Hippocampal formation (tissue), 2 donors: ENCODE measurements at places on chromosomes 7 and 10.

DNA sequence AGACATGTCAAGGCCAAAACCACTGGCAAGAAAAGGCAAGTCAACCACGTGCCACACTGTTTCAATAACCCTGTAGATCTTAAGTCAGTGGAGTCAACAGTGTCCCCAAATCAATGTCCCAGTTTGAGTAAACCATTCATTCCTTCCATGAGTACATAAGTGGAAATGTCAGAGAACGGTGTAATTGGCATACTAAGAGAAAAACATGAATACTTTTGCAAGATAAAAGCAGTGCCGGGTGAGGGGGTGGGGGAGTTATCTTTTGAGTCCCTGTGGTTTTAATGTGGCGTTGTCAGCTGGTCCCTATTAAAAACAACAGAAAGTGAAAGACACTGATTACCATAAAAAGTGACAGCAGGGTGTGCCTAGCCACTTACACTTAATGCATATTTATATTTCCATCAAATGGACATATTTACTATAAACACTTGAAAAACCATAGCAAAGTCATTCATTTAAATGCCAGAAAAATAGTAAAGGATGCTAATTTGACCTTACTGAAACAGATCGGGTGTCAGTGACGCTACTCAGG, 37.8 kb downstream of the RSU1 start:
- no peak for DNase-seq

DNA sequence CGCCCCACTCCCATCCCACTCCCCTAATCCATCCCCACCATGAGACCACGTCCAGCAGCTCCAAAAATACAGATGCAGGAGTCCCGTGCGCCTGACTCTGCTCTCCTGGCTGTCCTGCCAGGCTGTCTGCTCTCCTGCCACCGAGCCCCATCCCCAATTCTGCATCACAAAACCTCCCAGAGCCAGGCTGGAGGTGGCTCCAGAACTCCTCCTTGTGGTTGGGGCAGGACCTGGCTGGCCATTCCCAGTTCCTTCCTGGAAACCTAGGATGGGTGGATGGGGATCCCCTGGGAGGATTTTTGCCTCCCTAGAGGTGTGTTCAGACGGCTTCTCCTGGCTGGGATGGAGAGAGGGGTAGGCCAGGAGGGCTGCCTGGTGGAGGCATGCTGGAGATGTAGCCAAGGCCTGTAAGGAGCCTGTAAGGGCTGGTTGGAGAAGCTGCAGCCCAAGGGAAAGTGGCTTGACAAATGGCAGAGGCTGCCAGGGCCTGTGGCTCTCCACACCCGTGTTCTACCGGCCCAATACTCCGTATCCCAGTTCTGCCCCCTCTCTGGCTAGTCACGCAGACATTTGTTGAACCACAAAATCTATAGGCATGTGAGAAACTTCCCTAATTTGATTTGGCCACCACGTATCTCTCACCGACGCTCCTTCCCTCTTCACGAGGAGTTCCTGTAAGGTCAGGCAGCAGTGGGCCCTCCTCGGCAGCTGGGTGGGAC, 99.3 kb downstream of the ARHGAP22 start:
- no peak for DNase-seq

GRCh38 chr10:19958787-19959186, 142.6 kb downstream of the PLXDC2 start:
- no peak for DNase-seq

DNA sequence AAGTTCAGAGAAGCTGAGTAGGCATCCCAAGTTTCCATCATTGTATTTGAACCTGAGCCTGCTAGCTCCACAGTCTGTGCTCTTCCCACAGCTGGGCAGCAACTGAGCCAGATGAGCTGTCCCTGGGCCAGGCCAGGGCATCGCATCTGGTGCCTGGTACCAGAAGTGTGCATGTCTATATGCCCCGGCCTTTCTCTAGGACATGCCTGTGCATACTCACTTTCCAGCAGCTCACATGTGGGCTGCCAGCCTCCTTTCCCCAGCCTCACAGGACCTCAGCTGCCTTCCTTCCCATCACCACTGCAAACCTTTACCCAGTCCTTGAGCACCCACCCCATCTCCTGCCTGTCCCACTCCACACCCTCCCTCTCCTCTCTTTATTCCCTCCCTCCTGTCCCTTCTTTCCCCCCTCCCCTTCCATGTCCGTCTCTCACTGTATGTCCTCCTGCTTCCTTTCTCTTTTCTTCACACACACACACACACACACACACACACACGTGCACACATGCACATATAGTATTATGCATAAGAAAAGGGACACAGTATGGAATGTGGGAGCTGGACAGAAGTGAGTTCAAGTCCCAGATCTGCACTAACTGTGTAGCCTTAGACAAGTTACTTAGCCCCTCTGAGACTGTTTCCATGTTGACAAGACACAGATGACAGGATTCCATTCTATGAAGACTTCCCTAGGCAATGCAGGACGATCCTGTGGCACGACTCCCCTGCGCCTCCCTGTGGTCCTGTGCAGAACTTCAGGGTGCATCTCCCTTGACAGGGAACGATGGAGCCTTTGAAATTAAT, 10.9 kb downstream of the CDHR1 start:
- DNase-seq, result peak; percentile 71

- DNase-seq, result no peak
Observed at GRCh38 chr7:150323682-150324372, 482 bp upstream of the ACTR3C start.
